Fibroblast of upper back skin (primary cell): ENCODE measurements at places on chromosomes 4 and X.

DNA sequence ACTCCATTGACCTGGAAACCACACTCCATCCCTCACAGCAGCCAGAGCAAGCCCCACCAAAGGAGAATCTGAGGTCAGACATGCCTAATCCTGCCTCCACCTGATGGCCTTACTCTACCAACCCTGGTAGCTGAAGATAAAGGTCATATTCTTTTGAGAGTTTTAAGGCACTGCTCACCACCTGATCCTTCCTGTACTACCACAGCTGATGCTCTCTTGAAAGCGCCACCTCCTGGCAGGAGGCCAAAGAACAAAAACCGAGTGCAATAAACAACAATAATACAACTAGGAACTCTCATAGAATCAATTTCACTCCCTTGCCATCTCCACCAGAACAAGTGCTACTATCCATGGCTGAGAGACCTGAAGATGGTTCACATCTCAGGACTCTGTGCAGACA lies 301.6 kb downstream of the NAF1 start:
- no peak for DNase-seq

GRCh38 chr4:24471486-24472160 lies 112.7 kb downstream of the DHX15 start:
- no peak for DNase-seq

- peak; percentile 9 for DNase-seq
These were observed at the start of gene GPRIN3 for GRCh38 chr4:89307446-89308160. GPRIN3 (minus strand) TSS chr4:89307800; CDS start chr4:89250110, 57,690 bp downstream.

- no peak for DNase-seq
These were observed 472.5 kb downstream of the INPP4B start for GRCh38 chr4:142373610-142374009.
